ENCODE measurements at places on chromosomes 12 and 14.

DNA sequence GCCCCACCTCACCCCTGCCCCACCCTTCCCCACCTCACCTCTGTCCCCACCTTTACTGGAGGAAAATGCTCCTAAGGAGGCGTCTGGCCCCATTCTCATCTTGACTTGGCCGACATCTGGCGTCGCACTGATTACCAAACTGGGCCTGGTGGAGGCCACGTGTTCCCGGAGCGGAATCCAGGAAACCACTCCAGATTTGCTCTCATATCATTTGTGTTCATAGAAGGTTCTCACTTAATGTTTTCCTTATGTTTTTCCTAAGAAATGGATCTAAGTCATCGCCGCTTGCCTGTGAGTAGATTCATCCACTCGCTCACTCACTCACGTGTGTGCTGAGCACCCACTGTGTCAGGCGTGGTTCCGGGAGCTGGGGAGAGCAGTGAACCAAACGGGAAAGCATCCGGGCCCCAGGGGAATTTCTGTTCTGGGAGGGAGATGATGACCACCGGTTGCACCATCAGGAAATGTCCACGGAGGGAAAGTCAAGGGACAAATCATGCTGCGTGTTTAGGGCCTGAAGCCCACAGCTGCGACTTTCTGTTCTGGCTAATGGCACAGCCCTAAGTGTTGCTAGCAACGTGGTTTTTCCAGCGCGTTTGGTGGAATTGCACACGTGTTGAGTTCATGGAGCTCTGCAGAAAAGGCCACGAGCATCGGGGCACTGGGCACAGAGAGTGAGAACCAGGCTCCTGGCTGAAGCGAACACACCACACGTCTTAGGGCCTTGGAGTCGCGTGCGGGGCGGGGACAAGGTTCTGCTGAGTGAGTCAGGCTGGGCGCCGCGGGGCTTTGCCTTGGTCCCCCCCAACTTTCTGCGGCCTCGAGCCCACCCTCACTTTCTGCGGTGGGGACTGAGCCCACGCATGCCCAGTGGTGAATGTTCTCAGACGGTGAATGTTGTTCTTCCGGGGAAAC is 57.7 kb downstream of the ADGRD1 start:
- DNase-seq, result no peak

DNA sequence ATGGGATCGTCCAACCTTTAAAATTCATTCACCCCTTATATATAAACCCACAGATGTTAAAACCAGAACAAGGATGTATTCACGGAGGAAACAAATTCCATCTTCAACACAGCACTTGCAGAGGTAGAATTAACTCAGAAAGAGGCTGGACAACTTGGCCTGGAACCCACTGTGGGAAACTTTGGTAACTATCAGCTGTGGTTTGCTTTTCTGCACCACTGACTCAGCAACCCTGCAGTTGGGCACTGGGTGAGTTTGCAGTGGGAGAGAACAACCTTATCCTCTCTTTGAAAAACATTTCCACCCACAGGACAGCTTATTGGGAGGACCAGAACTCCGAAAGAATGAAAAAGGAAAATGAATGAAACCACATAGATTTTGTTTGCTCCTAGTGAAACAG is 66.3 kb downstream of the ZNF664 start:
- no peak for DNase-seq

GRCh38 chr14:45185100-45185814 is 49.5 kb downstream of the FANCM start:
- no peak for DNase-seq

DNA sequence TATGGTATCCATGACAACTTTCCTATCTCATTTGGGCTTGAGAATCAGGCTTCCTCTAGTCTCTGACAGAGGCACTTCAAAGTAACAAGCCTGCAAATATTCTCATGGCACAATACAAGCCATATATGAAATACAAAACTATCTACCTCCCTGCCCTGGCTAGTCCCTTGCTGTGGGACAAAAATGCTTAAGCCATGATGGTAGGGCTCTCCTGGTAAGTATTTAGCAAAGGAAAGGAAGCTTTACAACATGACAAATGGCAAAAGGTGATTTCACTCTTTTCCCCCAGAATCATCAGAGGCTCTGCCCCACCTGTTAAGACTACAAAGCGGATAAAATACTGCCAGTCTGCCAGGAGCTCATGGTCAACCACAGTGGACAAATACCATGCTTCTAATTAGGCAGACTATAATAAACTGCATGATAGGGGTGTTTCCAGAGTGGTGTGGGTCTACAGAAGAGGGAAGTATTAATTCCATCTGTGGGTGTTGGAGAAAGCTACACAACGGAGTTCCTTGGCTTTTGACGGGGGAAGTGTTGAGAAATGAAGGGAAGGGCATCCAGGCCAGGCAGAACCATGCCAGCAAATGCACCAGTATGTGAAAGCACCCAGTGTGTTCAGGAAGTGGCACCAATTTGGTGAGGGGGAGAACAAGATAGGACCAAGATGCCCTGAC is 92.9 kb downstream of the SPTSSA start:
- DNase-seq, result no peak

DNA sequence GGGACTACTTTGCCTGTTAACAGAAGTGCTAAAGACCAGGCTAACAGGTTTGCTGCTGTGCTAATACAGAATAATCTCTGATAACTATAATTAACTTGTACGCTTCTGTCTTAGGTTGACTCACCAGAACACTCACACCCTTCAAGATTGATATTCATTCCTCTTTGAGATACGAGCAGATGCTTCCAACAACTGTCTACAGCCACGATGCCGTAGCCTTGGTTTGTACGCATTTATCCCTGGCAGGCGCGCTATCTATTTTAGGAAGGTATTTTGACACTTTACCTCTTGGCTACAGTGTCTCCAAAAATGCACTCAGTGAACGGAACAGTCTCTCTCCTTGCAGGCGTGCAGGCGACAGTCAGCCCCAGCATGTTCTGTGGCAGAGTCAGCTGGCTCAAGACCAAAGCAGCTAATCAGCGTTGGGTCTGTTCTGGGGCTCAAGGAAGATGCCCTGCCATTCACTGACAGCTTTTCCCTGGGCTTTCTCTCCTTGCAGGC is 146.4 kb upstream of the PRICKLE1 start:
- DNase-seq, result no peak

GRCh38 chr14:55706365-55706684 is 126.3 kb downstream of the KTN1 start:
- no peak for DNase-seq

GRCh38 chr12:123960029-123960735 is 12.4 kb downstream of the CCDC92 start:
- no peak for DNase-seq

GRCh38 chr12:11904124-11904523 is 166.6 kb upstream of the BCL2L14 start:
- no peak for DNase-seq
